ENCODE measurements at places on chromosomes 1 and 21. TPM values are rescaled to one million over a fixed set of nuclear protein-coding genes. Genes with fewer than 3 reads are reported as not detected.

- DNase-seq: peak; percentile 67
These were observed 151.0 kb downstream of the CDC7 start for GRCh38 chr1:91651661-91652071.

DNA sequence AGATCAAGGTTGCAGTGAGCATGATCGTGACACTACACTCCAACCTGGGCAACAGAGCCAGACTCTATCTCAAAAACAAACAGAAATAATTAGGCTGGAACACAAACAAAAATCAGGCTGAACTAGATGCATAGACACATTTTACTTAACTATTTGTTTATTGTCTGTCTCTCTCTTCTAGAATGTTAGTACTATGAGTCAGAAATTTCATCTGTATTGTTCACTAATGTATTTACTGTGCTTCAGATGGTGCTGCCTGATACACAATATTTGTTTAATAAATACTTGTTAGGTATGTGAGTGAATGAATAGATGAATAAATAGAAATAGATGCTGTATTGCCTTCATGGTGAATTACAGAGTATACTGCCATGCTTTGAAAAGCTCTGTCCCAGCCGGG lies 6.0 kb upstream of the LIN28A start:
- no peak for DNase-seq

- no peak for DNase-seq
These were observed 233.3 kb downstream of the KCNJ6 start for GRCh38 chr21:37682966-37683365.

PKLR gene
- total RNA-seq: not detected

All from dermis microvascular lymphatic vessel endothelial cell (primary cell).